Right renal pelvis (tissue), 4 donors: ENCODE measurements at places on chromosomes 2 and 18. TPM values are rescaled to one million over a fixed set of nuclear protein-coding genes. Genes with fewer than 3 reads are reported as not detected.
A peak's percentile ranks its signal among the peaks of the same experiment; 100 is the strongest.

DNA sequence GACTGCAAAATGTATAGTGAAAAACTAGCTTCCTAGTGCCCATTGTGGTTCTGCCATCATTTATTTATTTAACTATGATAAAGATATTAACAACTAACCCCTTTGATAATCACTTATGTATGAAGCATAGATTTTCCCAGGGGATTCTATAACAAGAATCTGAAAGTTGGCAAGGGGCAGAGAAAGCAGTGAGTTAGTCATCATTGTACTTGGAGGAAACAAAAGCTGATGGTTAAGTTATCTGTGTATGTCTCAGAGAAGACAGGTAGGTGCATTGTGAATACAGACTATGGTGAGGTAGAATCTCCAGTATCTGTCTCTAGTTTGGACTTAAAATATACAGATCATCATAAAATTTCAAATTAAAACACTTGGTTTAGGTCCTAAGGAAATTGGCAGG lies 2159.1 kb upstream of the CELF4 start:
- no peak for DNase-seq

- no peak for DNase-seq
These were observed 400.1 kb downstream of the CCDC85A start for GRCh38 chr2:56583796-56584315.

DNA sequence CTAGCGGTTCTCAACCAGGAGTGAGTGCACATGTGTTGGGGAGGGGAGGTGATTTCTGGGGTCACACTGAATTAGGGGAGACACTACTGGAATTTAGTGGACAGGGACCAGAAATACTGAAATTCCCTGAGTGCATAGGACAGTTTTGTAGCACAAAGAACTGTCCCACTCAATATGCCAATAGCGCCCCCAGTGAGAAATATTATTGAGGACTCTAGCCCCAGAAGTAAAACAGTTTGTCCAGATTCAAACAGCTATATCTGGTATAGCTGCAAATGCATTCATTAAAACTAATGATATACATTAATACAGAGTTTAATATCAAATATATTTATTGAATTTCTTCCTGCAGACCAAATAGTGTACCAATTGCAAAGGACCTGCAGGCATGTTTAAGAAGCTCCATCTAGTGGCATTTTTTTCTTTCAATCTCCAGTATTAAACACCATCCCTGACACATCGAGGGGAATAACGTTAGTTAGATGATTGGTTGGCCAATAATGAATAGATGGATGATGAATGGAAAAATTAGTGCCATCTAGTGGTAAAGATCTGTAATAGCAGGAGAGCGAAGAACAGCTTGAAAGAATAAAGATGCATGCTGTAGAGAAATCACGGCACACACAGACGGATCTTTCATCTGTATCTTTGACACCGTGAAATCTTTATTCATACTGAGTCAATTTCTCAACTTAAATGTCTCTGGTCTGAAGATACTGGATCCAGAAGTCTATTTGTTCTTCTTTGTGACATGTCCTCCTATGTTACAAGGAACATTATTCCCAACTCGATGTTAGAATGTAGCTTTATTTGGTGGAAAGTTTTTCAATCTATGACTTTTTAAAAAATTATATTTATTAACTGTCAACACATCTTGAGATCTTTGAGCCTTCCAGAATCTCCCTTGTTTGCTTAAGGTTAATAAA lies 62.5 kb downstream of the DHRS9 start:
- peak; percentile 7 for DNase-seq

DNA sequence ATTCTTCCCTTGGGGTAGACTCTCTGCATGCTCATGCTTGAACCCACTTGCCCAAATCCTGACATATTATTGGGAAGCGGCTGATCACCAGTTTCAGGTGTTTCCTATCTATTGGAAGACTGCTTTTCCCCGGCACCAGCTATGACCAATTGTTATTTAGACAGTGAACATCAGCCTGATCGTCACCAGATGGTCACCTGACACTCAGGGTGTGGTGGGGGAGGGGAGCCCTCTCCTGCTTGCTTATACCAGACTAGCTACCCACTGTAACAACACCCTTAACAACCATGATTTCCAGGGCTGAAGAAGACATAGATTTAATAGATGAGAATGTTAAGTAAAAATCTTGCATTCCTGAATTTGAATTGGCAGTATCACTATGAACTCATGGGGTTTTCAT lies 44.3 kb downstream of the RBM43 start:
- DNase-seq = no peak

- DNase-seq = no peak
These were observed 44.3 kb upstream of the KCNG2 start for GRCh38 chr18:79753391-79753851.

GRCh38 chr2:189393440-189394111 lies 47.7 kb upstream of the WDR75 start:
- DNase-seq = no peak

- DNase-seq = no peak
These were observed 45.6 kb upstream of the SLC1A4 start for GRCh38 chr2:64943387-64944150.

ANKRD30BL gene
- polyA plus RNA-seq = 0.71 TPM

ZNF236 gene
- polyA plus RNA-seq = 12.8 TPM

PROM2 gene
- polyA plus RNA-seq = 45.1 TPM

ITPRID2 gene
- polyA plus RNA-seq = 207 TPM

DNA sequence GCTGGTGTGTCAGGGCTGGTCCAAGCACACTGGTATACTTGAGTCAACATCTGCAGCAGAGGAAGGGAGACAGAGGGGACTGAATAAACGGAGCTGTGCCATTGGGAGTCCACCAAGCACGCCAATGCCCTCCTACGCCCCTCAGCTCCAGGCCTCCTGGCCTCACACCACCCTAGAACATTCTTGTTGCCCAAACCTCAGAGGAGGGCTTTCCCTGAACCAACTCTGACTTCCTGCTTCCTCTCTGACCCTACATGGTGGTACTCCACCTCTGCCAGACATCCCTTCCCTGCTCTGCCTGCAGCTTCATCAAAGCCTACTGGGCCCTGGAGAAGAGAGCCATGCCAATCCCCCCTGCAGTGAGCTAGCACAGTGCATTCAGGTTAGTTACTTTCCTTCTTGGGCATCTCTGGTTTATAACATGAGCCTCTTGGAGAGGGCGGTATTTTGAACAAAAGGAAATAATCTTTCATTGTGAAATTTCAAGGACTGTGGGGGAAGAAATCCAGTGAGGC lies 54.4 kb downstream of the ZBTB7C start:
- DNase-seq = no peak

DNA sequence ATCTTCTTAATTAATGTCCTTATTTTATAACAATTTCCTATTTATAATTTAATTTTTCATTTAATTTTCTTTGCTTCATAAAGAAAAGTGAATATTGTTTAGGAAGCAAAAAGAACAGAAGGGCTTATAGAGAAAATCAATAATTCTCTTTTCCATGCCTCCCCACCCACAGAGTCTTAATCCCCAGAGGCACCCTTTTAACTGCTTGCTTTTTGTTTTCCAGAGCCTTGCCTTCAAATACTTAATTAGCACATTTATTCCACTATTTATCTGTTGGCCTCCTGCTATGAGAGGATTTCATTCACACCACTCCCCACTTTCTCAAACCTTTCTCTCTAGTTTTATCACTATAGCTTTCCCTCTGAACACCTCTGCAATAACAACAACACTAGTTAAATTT lies 373.6 kb downstream of the MBD2 start:
- DNase-seq = no peak

GRCh38 chr2:112277596-112278220 lies 2.3 kb downstream of the ZC3H6 start:
- no peak for DNase-seq

DNA sequence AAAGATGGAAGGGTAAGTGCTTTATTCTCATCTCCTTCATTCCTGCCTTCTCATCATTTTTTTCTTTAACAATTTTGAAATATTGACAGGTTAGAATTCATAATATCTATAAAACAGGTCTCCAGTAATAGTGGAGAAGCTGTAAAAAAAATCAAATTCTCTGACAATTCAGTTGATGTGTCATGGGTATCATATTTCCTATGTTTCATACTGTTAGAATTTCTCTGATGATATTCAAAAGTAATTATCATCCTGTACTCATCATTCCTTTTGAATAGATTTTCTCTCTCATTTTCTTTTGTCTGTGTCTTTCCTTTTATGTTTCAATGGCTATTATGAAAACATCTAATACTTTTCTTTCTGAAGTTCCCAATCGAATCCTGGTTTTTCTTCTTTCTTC lies 97.7 kb downstream of the CPS1 start:
- no peak for DNase-seq

GRCh38 chr18:42525905-42526304 lies 570.9 kb downstream of the PIK3C3 start:
- DNase-seq = no peak

PLGLB1 gene
- 11.1 TPM for polyA plus RNA-seq

- DNase-seq = peak; percentile 33
These were observed 2.0 kb downstream of the PHLPP1 start for GRCh38 chr18:62717169-62717924.

- no peak for DNase-seq
These were observed 223.1 kb upstream of the FBXO11 start for GRCh38 chr2:48129293-48129950.

AGXT gene
- polyA plus RNA-seq = 0.21 TPM

GRCh38 chr2:84846741-84847142 lies 34.1 kb downstream of the TRABD2A start:
- no peak for DNase-seq

GRCh38 chr2:103295591-103295990 lies 533.8 kb downstream of the TMEM182 start:
- no peak for DNase-seq

DNA sequence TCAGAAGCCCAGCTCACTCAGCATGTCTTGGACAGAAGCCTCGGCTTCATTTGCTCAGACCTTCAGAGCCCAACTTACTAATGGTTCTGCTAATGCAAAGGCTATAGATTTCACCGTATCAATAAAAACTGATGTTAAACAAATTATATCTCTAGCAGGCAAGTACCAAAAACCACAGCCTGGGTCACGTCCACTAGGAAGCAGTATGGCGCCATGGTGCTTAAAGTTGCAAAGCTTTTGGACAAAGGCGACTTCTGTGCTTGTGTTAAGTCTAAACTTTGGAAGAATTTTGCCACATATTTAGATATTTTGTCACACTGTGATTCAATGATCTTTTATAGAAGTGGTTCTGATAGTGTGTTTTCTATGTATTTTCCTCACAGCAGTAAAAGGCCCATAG lies 276.8 kb upstream of the PARD3B start:
- DNase-seq = no peak
